Aorta (tissue), 5 donors: ENCODE measurements at places on chromosomes 7 and 10. TPM values are rescaled to one million over a fixed set of nuclear protein-coding genes. Genes with fewer than 3 reads are reported as not detected.

- no peak for DNase-seq
Observed at GRCh38 chr7:124839687-124840086, 74.1 kb upstream of the GPR37 start.

- DNase-seq: no peak
Observed at GRCh38 chr10:68602434-68602833, 42.3 kb downstream of the TET1 start.

DNA sequence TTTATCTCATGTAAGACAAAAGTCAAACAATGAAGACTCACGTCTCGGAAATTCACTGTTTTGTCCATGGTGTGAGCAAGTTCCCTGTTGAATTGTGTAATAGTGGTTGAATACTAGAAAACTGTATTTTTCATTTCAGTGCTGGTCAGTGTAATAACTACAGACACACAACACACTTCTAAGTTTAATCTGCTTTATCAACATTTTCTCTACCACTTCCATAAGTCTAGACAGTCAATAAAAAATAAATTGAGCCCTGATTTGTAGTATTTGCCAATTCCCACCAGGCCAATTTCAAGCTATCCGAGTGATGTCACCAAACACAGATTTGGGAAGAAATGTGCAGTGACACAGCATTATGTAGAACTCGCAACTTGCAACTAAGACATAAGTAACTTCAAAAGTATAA is 81.9 kb downstream of the GPR141 start:
- DNase-seq: no peak

Gene MRPL32
- total RNA-seq: 42.5 TPM

- peak; percentile 58 for DNase-seq
Observed at GRCh38 chr7:20542594-20542993, 72.9 kb upstream of the ABCB5 start.

DNA sequence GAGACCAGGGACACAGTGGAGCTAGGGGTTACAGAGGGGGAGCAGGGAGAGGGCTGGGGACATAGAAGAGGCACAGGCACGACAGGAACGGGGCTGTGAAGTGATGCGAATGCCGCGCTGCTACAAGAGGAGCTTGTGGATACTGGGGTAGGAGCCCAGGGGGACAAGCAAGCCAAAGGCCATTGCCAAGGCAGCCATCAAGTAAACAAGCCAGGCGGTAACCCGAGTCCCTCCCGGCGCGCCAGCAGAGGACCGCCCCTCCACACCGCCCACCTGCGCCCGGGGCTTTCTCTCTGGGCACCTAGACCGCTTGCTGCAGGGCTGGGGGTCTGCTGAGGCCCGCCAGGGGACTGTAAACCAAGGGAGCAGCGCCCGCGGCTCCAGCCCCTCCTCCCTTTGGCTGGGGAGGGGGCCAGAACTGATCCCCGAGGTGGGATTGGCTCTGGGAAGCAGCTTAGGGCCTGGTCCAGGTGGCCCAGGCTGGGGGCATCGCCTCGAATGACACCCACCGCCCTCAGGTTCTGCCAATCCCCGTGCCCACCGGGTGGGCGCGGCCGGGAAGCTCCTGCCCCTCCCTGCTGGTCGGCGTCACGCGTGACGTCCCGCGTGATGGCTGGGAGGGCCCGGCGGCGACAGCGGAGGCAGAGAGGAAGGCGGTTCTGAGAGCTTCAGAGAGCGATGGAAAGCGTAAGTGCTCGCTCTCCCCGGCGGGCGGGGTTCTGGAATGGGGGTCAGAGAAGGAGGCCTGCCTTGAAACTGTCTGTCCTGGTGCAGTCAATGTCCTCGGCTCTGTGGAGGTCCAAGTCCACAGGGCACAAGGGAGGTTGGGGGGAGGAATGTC is 982 bp downstream of the SFXN3 start:
- peak; percentile 94 for DNase-seq

- no peak for DNase-seq
Observed at GRCh38 chr10:75439811-75440210, 8.4 kb downstream of the LRMDA start.
